ENCODE measurements at places on chromosomes 16 and 17.

DNA sequence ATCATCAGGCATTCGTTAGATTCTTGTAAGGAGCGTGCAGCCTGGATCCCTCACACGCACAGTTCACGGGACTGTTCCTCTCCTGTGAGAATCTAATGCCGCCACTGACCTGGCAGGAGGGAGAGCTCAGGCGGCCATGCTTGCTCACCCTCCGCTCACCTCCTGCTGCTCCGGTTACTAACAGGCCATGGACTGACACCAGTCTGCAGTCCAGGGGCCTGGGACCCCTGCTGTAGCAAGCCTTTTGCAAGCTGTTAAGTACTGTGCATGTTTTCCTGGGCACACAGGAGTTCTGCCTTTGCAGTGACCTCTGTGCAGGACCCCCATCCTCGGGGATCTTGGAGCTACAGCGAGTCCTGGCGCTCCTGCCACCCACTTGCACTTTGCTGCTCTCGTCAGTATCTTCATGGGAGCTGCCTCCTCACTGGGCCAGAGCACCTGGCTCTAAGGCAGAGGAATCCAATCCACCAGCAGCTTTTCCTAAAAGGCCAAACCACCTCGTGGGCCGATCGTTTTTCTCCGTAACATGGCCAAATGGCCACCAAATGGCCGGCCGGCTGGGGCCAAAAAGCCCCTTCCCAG lies 230.6 kb downstream of the FOXL1 start:
- DNase-seq: no peak

DNA sequence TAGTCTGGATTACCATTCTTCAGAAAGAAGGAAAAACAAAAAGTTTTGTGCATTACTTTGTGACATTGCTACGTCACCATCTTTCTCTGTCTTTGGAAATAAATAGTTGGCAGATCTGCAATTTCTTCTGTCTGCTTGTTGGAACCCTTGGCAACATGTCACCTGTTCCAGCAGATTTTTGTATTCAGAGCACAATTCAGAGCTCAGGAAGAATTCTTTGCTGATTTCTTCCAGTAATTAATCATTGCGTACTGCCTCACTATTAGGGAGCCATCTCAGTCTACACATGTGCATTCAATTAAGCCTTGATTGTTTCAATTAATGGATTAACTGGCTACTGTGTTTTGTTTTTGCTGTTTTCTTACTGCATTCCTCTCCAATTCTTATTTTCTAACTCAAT lies 467.2 kb downstream of the CDH8 start:
- no peak for DNase-seq

- DNase-seq: no peak
These were observed 965 bp downstream of the INTS2 start for GRCh38 chr17:61926826-61927207.

- no peak for DNase-seq
These were observed 541.9 kb upstream of the EEF2KMT start for GRCh38 chr16:5639531-5639930.

- no peak for DNase-seq
These were observed 334.3 kb upstream of the TBX2 start for GRCh38 chr17:61065263-61065773.

- DNase-seq: no peak
These were observed 5.0 kb downstream of the YBX2 start for GRCh38 chr17:7289256-7290032.

GRCh38 chr17:41101586-41102259 lies at the start of gene KRTAP4-16:
Gene KRTAP4-16, minus strand, starts transcription at chr17:41102209. Its CDS starts 0 bp downstream, at chr17:41102209.
- DNase-seq: no peak

DNA sequence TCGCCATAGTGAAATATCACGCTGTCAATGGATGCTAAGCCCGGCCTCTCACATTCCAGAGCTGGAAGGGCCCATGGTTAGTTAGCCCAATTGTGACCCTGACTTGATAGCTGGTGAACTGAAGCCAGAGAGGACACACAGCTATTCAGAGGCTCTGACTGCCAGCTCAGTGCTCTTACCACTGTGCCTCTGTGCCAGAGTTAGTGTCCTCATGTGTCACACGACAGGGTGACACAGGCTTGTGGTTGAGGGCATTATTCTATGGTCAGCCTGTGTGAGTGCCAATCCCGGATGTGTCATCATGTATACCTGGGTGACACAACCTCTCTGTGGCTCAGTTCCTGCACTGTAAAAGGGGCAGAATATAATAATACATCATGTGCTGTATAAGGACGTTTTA lies 2.5 kb upstream of the MT1X start:
- no peak for DNase-seq

GRCh38 chr17:21075739-21076085 lies 32.9 kb upstream of the USP22 start:
- DNase-seq: no peak

- DNase-seq: no peak
These were observed 24.3 kb downstream of the HSD17B2 start for GRCh38 chr16:82059161-82059982.

- DNase-seq: no peak
These were observed 656.2 kb downstream of the KCNJ2 start for GRCh38 chr17:70825321-70826125.

DNA sequence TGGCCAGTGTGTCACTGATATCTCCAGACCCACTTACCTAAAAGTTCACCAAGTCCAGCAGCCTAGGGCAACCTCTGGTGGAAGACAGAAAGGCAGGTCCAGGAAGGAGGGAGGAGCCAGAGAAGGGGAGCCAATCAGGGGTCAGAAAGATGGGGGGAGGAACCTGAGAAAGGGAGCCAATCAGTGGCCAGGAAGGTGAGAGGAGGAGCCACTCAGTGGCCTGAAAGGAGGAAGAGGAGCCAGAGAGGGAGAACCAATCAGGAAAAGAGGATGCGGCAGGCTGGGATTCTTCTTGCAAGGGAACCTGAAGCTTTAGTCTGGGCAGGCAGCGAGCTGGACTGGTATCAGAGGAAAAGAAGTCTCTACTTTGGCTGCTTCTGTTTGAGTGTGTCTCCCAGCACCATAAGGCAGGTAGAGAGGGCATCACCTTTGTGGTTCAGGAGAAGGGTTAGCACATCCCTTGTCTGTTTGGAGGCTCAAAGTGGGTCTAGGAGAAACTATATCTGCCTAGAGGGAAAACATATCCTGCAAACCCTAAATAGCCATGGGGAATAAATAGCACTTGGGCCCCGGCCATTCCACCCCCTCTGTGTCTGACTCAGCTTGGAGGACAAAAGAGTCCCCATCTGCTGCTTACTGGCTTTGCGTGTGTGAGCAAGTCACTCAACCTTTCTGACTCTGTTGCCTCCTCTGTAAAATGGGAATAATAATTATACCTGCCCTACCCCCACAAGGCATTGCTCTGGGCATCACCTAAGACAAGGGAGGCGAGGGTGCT lies 43.4 kb upstream of the CRHR1 start:
- DNase-seq: peak; percentile 31

GRCh38 chr17:46163316-46163715 lies 29.9 kb downstream of the KANSL1 start:
- DNase-seq: no peak

DNA sequence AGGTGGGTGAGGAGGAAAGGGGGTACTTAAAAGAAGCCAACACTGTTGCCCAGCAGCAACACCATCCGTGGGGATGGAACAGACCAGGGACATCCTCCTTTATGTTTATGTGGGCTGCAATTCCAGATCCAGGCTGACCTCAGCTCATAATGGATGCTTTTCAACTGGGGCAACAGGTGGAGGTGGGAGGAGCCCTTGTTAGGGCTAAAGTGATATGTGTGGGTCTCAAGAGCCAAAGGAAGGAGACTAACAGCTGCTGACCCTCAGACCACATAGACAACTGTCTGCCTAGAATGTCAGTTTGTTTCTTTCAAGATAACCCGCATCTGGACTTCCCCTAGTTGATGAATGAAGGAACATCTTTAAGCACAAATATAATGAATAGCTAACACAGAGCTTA lies 2.0 kb upstream of the INPP5K start:
- no peak for DNase-seq

DNA sequence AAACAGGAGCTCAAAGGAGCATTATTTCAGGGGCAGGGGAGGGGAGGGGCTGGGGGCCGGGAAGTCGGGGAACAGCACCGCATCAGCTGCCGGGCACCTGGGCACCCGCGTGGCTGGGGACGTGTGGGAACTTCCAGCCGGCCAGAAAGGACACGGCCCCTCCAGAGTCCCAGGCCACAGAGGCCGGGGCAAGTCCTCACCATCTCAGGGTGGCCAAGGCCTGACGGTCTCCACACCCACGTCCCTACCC lies 1.1 kb downstream of the PGAP6 start:
- no peak for DNase-seq

DNA sequence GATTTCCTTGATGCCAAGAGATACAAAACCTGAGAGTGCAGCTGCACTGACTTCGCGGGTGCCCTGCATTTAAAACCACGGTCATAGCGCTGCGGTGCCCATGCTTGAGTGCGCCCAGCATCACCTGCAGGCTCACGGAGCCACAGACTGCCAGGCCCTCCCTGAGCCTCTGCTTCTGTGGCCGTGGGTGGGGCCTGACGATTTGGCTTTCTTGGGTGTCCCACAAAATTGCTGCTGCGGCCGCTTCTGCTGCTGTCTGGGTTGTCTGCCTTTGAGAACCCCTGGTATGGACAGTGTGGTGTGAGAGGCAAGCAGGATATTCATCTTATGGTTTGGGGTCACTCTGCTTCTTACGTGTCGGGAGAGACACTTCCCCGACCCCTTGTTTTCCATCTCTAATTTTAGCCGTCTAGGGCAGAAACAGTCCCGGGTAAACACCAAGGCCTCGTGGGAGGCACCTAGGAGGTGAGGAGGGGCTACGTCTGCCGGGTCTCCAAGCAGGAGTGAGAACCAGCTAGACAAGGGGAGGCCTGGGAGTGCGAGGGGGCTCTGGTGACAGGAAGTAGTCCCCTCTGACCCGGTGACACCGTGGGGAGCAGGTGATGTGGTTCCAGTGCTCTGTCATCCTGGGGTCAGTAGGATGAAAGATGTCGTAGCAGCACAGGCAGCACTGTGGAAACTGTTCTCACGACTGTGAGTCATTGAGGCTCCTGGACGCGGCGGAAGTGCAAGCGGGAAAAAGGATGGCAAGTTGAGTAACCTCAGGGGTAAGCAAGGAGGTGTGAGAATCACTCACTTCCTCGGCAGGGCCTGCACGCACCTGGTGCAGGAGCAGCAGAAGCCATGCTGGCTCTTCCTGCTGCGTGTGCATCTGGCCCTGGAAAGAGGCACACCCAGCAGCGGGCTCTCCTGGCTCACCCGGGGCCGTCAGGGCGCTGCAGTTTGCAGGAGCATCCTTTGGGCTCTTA lies 176.3 kb downstream of the RPTOR start:
- DNase-seq: peak; percentile 68

DNA sequence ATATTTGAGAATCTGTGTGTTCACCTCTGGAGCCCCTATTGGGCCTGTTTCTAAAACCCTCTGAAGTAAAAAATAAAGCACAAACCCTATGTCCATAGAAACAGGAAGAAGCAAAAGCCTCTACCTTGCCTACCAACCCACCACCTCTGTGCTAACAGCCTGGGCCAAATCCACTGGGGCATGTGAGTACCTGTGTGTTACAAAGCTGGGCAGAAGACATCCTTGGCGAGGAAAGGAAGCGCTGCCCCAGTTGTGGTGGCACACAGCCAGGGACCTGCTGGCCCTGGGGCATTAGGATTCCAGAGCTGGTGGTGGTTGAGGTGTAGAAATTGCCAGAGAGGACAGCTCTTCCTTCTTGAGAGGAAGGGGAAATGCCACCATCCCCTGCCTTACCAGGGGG lies 30.0 kb downstream of the MYO18A start:
- no peak for DNase-seq

- no peak for DNase-seq
These were observed 27.3 kb downstream of the SRCIN1 start for GRCh38 chr17:38578229-38579082.

- DNase-seq: no peak
These were observed 7.7 kb upstream of the RAB37 start for GRCh38 chr17:74729368-74729767.

- no peak for DNase-seq
These were observed 6.6 kb downstream of the SEC14L1 start for GRCh38 chr17:77147357-77147801.

- no peak for DNase-seq
These were observed 24.5 kb downstream of the OR1D5 start for GRCh38 chr17:3038941-3039340.
